Stimulated activated CD8-positive, alpha-beta memory T cell treated with anti-CD3 and anti-CD28 coated beads, Interleukin-7, amount 100 ng/mL, for 48 hours (primary cell): ENCODE measurements at places on chromosomes 16 and 17.

- DNase-seq: no peak
Observed at GRCh38 chr16:57944970-57945739, 25.8 kb downstream of the CNGB1 start.

DNA sequence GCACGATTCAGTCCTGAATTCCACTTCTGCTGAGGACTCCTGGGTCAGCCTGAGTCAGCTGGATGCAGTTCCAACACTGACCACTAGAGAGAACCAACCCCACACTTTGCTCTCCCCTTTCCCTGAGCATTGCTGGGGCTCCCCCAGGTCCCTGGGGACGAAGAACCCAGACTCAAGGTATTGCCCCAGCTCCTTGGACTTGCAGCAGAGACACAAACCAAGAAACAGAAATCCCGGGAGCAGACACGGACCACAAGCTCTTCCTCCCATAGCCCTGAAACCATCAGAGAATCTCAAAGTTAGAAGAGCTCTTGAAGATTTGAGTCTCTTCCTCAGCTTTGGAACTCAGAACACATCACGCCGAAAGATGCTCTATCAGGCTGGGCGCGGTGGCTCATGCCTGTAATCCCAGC is 678 bp upstream of the GH1 start:
- peak; percentile 29 for DNase-seq

GRCh38 chr16:80940069-80940856 is 66.4 kb downstream of the CMC2 start:
- DNase-seq: no peak

- DNase-seq: no peak
Observed at GRCh38 chr16:73313950-73314349, 266.0 kb upstream of the ZFHX3 start.

DNA sequence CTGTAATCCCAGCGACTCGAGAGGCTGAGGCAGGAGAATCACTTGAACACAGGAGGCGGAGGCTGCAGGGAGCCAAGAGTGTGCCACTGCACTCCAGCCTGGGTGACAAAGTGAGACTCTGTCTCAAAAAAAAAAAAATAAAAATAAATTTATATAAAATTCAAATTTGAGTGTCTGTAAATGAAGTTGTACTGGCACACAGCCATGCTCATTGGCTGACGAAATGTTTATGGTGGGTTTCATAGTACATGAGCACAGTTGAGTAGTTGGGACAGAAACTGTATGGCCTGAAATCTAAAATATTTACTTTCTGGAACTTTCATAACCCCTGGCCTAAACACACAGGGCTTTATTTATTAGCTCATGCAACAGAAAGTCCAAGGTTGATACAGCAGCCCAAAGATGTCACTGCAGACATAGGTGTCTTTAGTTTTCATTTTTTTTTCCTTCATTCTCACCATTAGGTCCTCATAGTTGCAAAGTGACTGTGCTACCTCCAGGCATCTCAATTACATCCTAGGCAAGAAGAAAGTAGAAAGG is 355.3 kb downstream of the SLC39A11 start:
- no peak for DNase-seq
